ENCODE measurements at places on chromosomes 2 and 18.

GRCh38 chr2:148103946-148104345, 83.1 kb downstream of the MBD5 start:
- DNase-seq: no peak

DNA sequence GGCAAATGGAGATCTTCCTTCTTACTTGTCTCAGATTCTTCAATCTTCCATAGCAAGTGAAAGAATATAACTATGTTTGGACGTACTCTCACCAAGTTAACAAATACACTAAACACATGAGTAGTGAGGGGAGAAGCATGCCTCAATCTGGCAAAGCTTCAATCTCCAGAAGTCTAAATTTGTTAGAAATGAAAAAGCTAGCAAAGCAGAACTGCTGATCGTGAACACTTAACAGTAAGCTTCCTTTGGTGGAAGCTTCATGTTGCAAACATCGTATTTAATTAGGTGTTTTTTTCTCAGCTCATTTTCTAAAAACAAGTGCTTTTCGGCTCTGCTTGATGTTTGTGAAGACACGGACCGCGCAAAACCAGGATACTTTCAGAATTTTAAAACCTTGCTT, 12.7 kb upstream of the SCN1A start:
- no peak for DNase-seq

- no peak for DNase-seq
These were observed 43.1 kb upstream of the EML4 start for GRCh38 chr2:42125841-42126594.

- DNase-seq: no peak
These were observed 57.4 kb downstream of the TRPM8 start for GRCh38 chr2:233974530-233975071.

DNA sequence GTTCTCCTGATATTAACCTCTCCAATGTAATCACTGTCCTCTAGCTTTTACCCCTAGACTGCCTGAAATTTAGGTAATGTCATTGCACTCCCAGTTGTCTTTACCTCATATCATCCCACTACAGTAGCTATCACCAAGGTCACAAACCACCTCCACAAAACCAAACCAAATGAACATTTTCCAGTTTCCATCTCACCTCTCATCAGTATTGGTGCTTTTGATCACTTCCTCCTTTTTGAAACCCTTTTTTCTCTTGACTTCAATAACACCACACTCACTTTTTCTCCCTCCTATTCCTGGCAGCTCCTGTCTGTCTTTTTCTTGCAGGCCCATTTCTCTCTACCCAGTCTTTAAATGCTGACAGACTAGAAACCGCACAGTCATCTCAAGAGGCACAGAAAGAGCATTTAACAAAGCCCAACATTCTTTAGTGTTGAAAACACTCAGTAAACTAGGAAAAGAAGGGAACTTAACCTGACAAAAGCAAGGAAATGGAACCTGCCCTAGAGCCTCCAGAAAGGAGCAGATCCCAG, 95.9 kb upstream of the SIX2 start:
- DNase-seq: no peak

- DNase-seq: no peak
These were observed 38.7 kb upstream of the CREB1 start for GRCh38 chr2:207491086-207491485.

GRCh38 chr18:407626-408224, 92.8 kb downstream of the COLEC12 start:
- no peak for DNase-seq

GRCh38 chr2:80938463-80938862, 633.9 kb upstream of the LRRTM1 start:
- no peak for DNase-seq

- DNase-seq: no peak
These were observed 360.5 kb upstream of the RGPD4 start for GRCh38 chr2:107466241-107466640.

- DNase-seq: no peak
These were observed 27.0 kb upstream of the CCDC93 start for GRCh38 chr2:118040891-118041290.

DNA sequence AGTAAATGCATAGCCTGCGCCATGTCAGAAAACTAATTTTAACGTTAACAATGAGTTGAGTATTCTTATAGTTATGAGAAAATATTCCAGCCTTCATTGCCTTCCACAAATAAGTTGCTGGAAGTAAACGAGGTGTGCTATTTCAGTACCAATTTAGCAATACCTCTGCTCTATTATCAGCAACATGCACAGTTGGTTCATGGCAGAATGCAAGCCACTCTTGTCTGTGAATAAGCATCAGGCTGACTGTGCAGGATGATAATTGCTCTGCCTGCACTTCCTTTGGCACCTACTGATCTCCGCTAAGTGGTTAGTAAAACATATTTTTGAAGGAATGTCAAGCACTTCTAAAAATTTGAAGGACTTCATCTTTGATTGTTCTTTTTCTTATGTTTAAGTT, 261.9 kb upstream of the SIX3 start:
- DNase-seq: no peak

- DNase-seq: no peak
These were observed 156.8 kb downstream of the GPD2 start for GRCh38 chr2:156592809-156593593.

GRCh38 chr2:67255933-67256615, 141.1 kb upstream of the ETAA1 start:
- no peak for DNase-seq

- no peak for DNase-seq
These were observed 118.4 kb downstream of the ALK start for GRCh38 chr2:29802986-29803385.

GRCh38 chr2:214545898-214546542, 135.2 kb downstream of the VWC2L start:
- no peak for DNase-seq

DNA sequence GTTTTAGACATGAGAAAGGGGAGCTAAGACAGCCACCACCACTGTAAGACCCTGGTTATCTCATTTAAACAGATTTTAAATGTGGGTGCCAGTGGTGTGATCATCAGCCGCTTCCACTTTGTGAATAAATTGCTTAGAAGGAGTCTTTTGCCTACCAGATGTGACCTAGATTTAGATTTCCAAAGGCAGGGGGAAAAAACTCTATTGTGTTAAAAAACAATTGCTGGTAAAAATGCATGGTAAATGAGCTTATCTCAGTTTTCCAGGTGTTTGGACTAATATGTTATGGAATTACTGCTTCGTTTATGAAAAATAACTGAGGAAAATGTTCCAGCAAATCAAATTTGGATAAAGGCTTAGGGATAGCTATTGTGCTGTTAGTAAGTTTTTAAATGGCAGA, 466.3 kb upstream of the RAB12 start:
- DNase-seq: no peak

DNA sequence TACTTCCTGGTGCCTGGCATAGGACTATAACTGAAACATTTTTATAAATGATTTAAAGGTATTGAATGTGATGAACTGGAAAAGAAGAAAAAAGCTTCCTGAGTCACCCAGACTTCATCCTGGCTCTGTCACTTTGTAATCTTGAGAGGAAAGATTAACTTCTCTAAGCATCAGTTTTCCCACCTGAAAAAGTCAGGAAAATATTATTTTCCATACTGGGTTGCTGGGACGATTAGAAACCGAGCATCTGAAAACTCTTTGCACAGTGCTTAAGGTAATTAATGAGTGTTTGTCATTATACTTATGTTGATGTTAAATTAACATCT, 71.8 kb downstream of the FMNL2 start:
- no peak for DNase-seq

DNA sequence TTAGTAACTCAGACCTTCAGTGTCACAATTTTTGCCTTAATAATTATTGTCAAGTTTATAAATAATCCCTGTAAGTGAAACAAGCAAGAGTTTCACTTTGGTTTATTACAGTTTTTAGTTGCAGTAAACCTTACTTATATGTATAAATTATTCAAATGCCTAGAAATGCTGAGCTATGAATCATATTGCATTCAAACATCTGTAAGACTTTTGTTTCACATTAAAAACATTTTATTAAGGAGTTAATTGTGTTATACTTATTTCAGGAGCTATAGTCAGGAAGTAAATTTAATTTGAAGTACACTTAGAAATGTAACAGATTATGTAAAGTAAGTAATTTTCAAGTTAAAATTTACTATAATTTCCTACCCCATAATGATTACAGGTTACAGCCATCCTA, 3.9 kb upstream of the ETAA1 start:
- no peak for DNase-seq

DNA sequence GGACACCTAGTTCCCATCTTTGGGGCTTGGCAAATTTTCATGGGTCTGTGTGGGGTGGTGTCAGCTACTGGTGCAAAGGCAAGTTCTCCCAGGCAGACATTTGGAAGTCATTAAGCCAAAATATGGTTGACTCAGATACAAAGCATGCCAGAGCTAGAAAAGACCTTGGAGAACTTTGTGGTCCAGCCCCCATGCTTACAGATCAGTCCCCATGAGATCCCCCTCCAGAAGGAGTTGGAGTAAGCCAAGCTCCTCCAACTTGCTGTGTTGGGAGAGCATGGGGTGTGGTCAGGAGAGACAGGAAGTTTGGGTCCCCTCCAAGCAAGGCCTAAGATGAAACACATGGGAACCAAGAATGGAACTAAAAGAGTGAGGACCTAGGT, 224.5 kb downstream of the CYP26B1 start:
- DNase-seq: no peak

- DNase-seq: no peak
These were observed 295.5 kb upstream of the RND3 start for GRCh38 chr2:150783015-150783414.

GRCh38 chr2:74548285-74548899, 5.3 kb downstream of the LOXL3 start:
- no peak for DNase-seq

- DNase-seq: no peak
These were observed 18.4 kb upstream of the TMEM17 start for GRCh38 chr2:62524293-62524941.

DNA sequence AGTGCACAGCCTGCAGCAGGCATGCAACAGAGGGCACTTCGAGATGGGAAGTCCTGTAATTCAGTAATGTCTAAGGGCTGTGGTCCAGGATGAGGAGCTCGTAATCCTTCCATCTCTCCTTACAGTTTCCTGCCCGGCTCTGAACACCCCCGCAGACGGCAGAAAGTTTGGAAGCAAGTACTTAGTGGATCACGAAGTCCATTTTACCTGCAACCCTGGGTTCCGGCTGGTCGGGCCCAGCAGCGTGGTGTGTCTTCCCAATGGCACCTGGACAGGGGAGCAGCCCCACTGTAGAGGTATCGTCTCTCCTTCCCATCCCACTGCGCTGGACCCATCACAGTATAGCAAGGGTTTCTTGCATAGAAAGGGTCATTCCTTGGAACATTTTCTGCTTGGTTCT, 26.7 kb downstream of the FBLN7 start:
- DNase-seq: no peak

DNA sequence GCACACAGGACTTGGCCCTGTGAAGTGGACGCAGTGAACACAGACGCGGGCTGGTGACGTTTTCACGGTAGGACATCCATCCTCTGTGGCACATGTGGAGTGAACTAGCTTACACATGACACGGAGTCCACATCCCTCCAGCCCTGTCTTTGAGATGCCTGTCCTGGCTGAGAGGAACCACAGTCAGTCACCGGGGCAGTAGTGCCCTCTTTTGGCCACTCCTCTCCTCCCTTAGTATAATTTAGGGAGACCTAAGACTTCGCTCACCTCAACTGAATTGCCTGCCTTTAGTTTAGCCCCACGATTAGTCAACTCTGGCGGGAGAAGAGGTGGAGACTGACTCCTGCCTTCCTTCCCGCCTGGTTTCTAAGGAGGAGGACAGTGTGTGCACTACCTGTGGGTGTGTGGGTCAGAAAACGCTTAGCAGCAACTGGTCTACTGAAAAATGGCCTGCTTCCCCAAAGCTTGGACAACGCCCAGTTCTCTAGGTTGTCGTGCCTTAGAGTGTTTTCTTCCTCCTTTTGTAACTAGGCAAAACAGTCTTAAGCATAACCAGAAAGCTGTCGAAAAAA, 70.6 kb downstream of the MBP start:
- no peak for DNase-seq

GRCh38 chr18:274313-274712, 6.5 kb upstream of the THOC1 start:
- DNase-seq: no peak

GRCh38 chr2:26619096-26619495, 22.1 kb downstream of the CIB4 start:
- no peak for DNase-seq

GRCh38 chr2:50181212-50181611, 850.7 kb downstream of the NRXN1 start:
- DNase-seq: no peak

DNA sequence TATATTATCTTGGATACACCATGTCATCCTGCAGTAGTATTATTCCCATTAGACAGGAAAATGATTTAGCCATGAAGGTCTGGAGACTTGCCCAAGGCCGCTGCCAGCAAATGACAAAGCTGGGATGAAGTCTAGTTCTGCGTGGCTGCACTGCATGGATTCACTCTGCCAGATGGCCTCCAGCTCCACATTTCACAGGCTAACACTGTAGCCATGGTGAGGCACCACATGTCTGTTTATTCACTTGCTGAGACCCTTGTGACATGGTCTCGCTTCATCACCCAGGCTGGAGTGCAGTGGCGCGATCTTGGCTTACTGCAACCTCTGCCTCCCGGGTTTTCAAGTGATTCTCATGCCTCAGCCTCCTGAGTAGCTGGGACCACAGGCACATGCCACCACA, 31.5 kb upstream of the SCG2 start:
- no peak for DNase-seq

DNA sequence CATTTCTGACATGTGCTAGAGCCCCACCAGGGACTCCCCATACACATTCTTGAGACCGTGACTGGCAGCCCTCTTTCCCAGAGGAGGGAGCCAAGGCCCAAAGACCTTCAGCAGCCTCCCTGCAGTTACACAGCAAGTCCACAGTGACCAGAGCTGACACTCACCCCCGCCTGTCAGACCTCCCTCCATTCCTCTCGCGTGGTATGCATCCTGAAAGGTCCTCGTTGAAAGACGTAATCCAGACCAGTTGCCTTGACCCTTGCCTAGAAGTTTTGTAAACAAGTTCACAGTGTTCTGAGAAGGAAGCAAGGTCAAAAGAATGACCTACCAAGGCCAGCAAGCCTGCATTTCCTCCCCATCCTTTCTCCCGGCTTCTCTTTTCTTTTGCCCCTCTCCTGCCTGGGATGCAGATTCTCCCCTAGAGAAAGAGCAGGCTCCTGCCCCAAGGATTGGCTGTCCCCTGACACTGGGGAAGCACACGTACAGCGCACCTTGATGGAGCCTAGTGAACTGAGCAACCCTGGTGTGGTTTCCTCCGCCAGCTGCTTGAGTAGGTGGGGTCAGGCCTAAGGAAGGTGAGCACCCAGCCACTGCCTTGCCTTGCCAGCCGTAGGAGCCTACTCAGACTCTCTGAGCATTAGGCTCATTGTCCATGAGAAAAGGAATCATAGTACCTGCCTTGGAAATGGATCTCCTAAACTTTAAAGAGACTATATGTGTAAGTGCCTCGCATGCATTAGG, 18.3 kb downstream of the TRIB2 start:
- no peak for DNase-seq

- DNase-seq: no peak
These were observed 4.0 kb downstream of the NEU4 start for GRCh38 chr2:241812730-241813643.

DNA sequence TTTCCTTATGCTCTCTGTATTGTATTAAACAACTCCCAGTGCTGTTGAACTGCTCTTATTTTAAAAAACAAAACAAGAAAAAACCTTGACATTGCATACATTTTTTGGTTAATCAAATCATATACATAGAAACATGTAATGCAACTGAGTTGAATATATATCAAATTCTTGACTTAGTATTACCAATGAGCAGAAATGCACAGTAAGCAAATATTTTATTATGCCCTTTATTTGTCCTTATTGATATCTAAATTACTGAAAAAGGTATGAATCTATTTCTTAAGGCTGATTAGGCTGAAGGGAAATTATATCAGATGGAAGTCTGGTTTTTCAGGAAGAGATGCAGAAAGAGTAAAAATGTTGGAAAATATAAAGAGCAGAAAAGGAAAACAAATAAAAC, 6.9 kb upstream of the KDM3A start:
- no peak for DNase-seq

Measured in stimulated activated CD8-positive, alpha-beta memory T cell treated with anti-CD3 and anti-CD28 coated beads, Interleukin-12 subunit alpha, Interleukin-12 subunit beta, amount 100 ng/mL, for 4 hours (primary cell).